Stimulated activated CD4-positive, alpha-beta T cell treated with anti-CD3 and anti-CD28 coated beads, Interleukin-15, amount 100 ng/mL, for 1 hour (primary cell): ENCODE measurements at places on chromosomes 7 and 10.

DNA sequence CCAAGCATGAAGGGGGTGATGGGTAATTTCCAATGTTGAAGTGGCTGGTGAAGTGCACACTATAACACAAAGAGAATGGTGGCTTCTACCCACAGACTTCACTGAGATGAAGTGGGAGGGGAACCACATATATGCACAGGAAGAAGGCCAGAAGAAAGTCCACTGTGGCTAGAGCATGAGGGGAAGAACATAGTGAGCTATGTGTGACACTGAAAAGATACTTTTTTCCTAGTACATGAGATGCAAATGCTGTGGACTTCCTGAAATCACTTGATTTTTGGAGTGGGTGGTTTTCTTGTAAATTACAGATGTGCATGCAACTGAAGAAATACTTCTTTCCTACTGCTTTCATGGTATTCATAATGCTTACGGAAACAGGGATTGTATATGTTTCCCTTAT lies 115.6 kb upstream of the PHYHIPL start:
- DNase-seq, result no peak

- DNase-seq, result no peak
These were observed 74.6 kb upstream of the GRID1 start for GRCh38 chr10:86440874-86441843.

DNA sequence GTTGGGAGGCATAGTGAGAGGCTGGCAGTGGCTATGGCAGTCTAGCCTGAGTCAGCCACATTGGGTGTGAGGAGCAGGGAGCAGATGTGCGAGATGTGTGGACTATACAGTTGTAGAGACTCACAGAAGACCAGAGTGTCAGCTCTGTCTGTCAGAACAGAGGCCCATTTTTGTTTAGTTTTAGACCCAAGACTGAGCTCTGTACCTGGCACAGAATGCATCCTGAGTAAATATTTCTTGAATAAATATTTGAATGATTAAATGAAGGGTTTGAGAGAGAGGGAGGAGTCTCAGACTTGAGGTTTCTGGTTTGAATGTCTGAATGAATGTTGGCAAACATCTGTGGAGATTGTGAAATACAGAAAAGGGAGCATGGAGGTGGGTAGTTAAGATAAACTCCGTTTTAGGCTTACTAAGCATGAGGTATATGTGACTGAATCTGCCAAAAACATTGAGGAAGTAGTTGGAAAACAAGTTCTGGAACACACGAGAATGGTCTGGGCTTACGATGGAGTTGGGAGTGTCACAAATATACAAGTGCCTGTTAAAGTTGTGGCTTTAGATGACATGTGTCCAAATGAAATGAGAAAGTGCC lies 3.6 kb downstream of the SEC23IP start:
- no peak for DNase-seq

- no peak for DNase-seq
These were observed 37.7 kb downstream of the ATXN7L1 start for GRCh38 chr7:105838627-105839231.

DNA sequence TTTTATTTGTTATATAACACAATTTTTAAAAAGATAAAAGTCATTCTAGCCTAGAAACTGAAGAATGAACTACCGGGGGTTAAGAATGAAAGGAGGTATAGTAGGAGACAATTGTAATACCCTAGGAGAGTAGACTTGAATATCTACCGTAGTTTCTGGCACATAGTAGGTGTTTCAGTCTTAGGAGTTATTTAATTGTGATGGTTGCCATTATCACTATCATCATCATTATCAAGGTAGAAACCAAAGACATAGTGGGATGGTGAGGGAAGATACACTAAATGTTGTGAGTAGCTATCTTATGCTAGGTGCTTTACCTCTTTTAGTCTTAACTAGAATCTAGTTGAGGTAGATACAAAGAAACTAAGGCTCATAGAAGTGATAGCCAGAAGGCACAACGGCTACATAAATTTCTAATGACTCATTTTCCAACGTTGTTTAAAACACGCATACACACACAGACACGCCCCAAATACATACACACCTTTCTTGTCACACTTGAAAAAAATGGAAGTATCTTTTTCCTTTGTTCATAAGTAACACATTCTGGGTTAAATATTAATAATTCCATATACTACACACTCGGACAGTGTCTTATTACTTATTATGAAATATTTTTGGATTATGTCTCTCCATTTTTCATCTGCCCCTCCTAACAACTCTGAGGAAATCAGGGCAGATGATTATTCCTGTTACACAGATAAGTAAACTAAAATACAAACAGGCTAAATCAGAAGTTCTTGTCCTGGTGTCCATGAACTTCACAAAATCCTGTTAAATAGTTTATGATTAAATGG lies 2.0 kb upstream of the ANLN start:
- no peak for DNase-seq

- no peak for DNase-seq
These were observed 231.1 kb upstream of the FOXP2 start for GRCh38 chr7:114183311-114184088.

GRCh38 chr10:108166401-108166800 lies 1001.9 kb upstream of the SORCS1 start:
- no peak for DNase-seq

- no peak for DNase-seq
These were observed 16.2 kb downstream of the DUSP5 start for GRCh38 chr10:110513949-110514348.
